CD8-positive, alpha-beta memory T cell (primary cell): ENCODE measurements at places on chromosomes 7 and 10. TPM values are rescaled to one million over a fixed set of nuclear protein-coding genes. Genes with fewer than 3 reads are reported as not detected.

GRCh38 chr7:137325927-137326326, 17.6 kb downstream of the PTN start:
- no peak overlapping the region for H3K4me3 ChIP-seq
- no peak for DNase-seq
- no peak overlapping the region for H3K27ac ChIP-seq
- H3K27me3 ChIP-seq = no peaks in the 10 kb centered on the region
- no peaks in the 10 kb centered on the region for H3K36me3 ChIP-seq
- no peaks in the 10 kb centered on the region for H3K4me1 ChIP-seq

CTAGE6 gene
- total RNA-seq = 0.26 TPM

- no peaks in the 10 kb centered on the region for H3K36me3 ChIP-seq
- no peak overlapping the region for H3K27ac ChIP-seq
- H3K4me3 ChIP-seq = no peak overlapping the region
- no peak for DNase-seq
Observed at GRCh38 chr10:35208949-35209613, 82.4 kb downstream of the CREM start.

DNA sequence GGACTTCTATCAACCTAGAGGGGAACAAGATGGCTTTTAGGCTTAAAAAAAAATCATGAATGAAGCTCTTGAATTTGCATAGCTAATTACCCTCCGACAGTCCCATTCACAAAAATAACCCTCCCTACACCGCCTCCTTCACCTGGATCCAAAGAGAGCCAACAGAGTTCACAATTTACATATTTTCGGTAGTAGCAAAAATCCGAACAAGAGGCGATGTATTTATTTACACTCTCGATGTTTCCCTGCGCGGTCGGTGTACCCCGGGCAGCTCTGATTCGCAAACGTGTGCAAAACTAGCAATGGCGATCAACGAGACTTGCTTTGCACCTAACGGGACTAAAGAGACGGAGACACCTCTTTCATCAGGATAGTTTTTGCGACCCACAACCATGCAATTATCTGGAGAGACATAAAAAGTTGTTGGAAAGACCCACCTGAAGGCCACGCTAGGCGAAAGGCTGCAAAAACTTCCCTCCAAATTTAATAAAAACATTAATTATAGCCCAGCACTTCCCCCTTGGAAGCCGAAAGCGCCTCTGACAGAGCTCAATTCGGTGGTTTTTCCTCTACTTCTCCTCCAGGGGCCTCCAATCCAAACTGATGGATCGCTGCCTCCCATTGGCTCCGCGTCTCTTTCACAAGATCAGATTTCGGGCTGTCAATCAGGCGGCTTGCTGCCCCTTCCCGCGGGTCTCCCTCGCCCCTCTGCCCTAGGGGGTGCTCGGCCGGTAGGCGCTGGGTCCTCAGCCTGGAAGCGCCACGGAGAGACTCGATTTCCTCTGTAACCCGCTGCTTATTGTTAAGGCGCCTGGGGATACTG, at the start of gene ETV1:
TSS of gene ETV1 (minus strand) at position 541 of the 823 bp plus-strand sequence. CDS start 614 bp downstream, outside the sequence.
- H3K4me3 ChIP-seq = peak within 1 kb of the TSS; percentile 44
- H3K27ac ChIP-seq = peak within 1 kb of the TSS; percentile 38

DNA sequence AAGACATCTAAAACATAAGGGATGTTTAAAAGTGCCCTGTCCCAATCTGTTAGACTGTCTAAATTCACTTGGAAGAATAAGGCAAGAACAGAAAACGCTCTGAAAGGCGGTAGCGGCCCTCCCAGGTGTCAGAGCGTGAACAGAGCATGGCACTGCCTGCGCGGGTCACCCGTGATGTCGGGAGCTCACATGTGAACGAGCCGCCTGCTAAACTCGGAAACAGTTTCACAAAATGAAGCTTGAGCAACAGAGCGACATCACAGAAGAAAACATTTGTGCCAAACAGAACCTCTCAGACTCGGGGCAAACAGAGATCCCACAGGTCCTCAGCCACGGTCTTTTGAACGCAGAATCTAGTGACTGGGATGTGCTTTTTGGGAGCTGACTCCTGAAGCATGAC, 12.8 kb downstream of the BRI3 start:
- no peak overlapping the region for H3K4me3 ChIP-seq
- no peaks in the 10 kb centered on the region for H3K4me1 ChIP-seq
- H3K36me3 ChIP-seq = no peaks in the 10 kb centered on the region
- no peak for DNase-seq
- H3K27ac ChIP-seq = no peak overlapping the region

GRCh38 chr7:116030651-116031276, at the start of gene TFEC:
Gene TFEC (minus strand): TSS chr7:116030763. CDS start chr7:115984441, 46,322 bp downstream.
- H3K36me3 ChIP-seq = no peaks in the 10 kb centered on the region

DNA sequence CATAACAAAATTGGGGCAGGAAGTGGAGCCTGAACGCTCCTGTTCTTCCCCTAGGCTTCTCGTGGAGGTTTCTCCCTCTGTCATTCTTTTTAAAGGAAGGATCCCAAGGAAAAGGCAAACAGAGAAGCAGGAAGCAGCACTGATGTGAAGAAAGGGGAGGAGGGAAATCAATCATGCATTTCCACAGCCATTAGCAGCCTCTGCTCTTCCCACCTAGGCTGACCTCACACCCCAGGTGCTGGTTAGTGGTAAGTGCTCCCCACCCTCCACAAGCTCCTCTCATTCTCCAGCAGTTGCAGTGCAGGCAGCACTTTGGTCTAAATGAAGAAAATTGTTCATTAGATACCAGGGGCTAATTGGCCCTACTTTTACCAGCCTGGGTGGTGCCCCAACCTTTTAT, 2.6 kb downstream of the CRHR2 start:
- H3K4me1 ChIP-seq = peaks cover 8% of the 10 kb centered on the region
- H3K36me3 ChIP-seq = no peaks in the 10 kb centered on the region
- H3K4me3 ChIP-seq = no peak overlapping the region
- H3K27ac ChIP-seq = no peak overlapping the region

- no peak overlapping the region for H3K4me3 ChIP-seq
- DNase-seq = no peak
Observed at GRCh38 chr7:133442818-133443217, 189.9 kb downstream of the EXOC4 start.

DNA sequence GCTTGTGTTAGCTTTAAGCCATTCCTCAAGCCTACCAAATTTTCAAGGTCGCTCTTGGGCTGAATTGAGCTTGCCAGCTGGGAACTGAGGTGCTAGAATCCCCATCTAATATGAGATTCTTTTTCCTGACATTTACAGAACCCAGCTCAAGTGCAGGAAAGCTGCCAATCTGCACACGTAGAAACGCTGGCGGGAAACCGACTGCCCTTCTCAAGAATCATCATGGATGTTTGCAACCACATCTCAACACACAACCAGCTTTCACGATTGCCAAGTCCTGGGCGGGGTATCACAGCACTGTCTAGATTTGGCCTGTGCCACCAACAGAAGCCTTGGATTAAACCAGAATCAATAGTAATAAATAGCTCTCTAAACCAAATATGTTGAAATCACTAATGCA, 203.7 kb downstream of the DIP2C start:
- H3K27ac ChIP-seq = no peak overlapping the region
- no peaks in the 10 kb centered on the region for H3K27me3 ChIP-seq
- peaks cover 9% of the 10 kb centered on the region for H3K4me1 ChIP-seq
- no peaks in the 10 kb centered on the region for H3K36me3 ChIP-seq
- DNase-seq = no peak

- H3K27ac ChIP-seq = no peak overlapping the region
- peaks cover 20% of the 10 kb centered on the region for H3K4me1 ChIP-seq
- no peak overlapping the region for H3K4me3 ChIP-seq
- DNase-seq = no peak
- no peaks in the 10 kb centered on the region for H3K27me3 ChIP-seq
Observed at GRCh38 chr10:325282-325681, 190.0 kb downstream of the ZMYND11 start.

GRCh38 chr10:126062131-126063032, 166.0 kb downstream of the FANK1 start:
- H3K36me3 ChIP-seq = no peaks in the 10 kb centered on the region
- no peak overlapping the region for H3K27ac ChIP-seq
- no peaks in the 10 kb centered on the region for H3K27me3 ChIP-seq
- no peaks in the 10 kb centered on the region for H3K4me1 ChIP-seq
- DNase-seq = no peak

DNA sequence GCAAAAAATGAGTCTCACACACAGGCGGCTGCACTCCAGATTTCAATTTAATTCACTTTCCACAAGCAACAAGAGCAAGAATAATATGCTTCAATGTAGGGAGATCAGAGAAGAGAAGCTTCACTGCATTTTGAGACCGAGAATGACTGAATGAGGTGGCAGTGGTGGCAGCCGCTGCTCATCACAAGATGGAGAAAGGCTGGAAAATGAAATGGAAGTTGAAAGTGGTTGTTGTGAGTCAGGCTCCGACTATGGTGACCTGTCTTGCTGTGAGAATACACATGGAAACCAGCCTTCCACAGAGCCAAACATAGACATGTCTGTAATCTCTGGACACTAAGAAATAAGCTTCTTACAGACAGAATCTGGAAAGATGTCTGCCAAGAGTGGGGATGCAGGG, 499.6 kb upstream of the LRRN3 start:
- no peak for DNase-seq
- no peak overlapping the region for H3K27ac ChIP-seq
- no peak overlapping the region for H3K4me3 ChIP-seq
- no peaks in the 10 kb centered on the region for H3K27me3 ChIP-seq
- H3K4me1 ChIP-seq = no peaks in the 10 kb centered on the region

PRSS37 gene
- total RNA-seq = not detected

ABCB4 gene
- 0.13 TPM for total RNA-seq

- no peak for DNase-seq
- no peak overlapping the region for H3K27ac ChIP-seq
- no peaks in the 10 kb centered on the region for H3K27me3 ChIP-seq
- no peaks in the 10 kb centered on the region for H3K36me3 ChIP-seq
- no peak overlapping the region for H3K4me3 ChIP-seq
Observed at GRCh38 chr10:119449760-119450461, 92.6 kb downstream of the RGS10 start.

DNA sequence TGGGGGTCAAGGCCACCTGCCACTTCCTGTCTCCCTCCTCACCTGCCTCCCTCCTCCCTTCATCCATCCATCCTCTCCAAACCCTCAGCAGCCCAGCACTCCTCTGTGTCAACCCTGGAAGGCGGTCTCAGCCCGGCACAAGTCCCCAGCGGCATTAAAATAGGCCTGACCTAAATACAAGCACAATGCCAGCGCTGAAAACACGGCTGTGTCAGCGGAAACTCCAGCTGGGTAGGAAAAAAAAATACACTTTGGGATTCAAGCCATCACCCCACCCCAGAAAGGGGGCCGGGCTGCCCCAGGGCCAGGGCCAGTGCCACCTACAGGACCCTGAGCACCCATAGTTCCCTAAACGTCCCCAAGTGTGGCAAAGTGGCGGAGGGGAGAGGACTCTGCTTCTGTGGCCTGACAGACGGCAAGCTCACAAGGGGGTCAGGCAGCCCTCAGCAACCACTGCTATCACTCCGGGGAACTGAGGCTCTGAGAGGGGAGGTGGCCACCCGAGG, 22.7 kb upstream of the GTF2IRD1 start:
- H3K27me3 ChIP-seq = no peaks in the 10 kb centered on the region
- no peak for DNase-seq
- no peaks in the 10 kb centered on the region for H3K4me1 ChIP-seq
- no peak overlapping the region for H3K27ac ChIP-seq
- no peak overlapping the region for H3K4me3 ChIP-seq
- no peaks in the 10 kb centered on the region for H3K36me3 ChIP-seq

ZFYVE27 gene
- 28.6 TPM for total RNA-seq

CCDC172 gene
- total RNA-seq = not detected

KNDC1 gene
- total RNA-seq = not detected

GRCh38 chr7:45178241-45179225, 20.9 kb downstream of the RAMP3 start:
- no peaks in the 10 kb centered on the region for H3K36me3 ChIP-seq
- no peak overlapping the region for H3K27ac ChIP-seq
- no peak overlapping the region for H3K4me3 ChIP-seq

DNA sequence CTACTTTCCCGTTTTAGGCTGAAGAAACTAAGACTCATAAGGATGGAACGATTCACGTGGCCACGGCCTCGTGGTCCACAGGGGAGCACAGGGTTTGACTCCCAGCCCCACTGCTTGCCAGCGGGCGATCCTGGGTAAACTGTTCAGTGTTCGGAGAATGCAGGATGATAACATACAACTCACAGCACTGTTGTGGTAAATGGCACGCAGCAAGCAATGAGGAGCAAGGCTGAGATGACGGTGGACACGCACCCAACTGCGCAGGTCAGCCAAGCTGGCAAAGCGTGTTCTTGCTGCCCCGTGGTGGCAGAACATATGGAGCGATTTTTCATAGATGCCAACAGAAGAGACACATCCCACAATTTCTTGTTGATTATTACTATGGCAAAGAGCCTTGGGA, 272.7 kb downstream of the DNAJB6 start:
- DNase-seq = no peak
- H3K27ac ChIP-seq = no peak overlapping the region
- H3K27me3 ChIP-seq = no peaks in the 10 kb centered on the region
- no peak overlapping the region for H3K4me3 ChIP-seq

MMRN2 gene
- not detected for total RNA-seq

AMPH gene
- not detected for total RNA-seq

GRCh38 chr7:2523461-2523936, 3.9 kb downstream of the LFNG start:
- H3K4me3 ChIP-seq = peak overlapping the region; percentile 77
- peaks cover 76% of the 10 kb centered on the region for H3K4me1 ChIP-seq
- H3K27ac ChIP-seq = no peak overlapping the region
- peaks cover 15% of the 10 kb centered on the region for H3K36me3 ChIP-seq
- no peak for DNase-seq

ABCC2 gene
- total RNA-seq = 1.5 TPM

DNA sequence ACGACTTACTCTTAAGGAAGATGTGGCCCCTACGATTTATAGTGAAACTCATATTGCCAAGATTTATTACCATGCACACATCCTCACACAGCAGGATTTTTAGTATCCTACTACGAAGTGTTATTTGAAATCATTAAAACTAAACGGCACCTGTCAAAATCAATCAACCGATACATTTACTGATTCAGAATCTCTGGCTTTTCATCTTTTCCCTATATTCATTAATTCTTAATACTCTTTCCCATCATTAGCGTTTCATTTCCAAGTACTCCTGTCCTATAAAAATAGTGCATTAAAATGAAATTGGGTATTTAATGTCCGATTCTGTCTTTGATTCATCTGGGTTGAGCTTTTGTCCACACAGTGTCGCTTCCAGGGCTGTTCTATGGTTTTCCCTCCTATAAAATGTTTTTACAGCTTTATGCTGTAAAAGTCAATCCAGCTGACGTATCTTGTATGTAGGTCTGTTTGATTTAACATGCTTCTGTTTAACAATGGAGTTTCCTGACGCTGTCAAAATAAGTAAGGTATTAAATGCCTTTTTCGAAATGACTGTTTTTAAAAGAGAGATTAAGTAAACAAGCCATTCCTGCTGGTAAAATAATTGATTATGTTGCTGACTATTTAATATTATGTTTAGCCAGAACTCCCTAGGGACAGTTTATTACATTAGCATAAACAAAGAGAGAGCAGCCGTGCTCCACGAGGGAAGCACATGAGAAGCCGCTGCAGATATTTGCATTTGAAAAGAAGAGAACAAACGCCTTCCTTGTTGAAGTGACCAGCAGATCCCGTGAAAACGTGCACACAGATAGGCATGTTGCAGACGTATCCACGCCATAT, 22.3 kb upstream of the SFMBT2 start:
- H3K4me3 ChIP-seq = no peak overlapping the region
- H3K27ac ChIP-seq = no peak overlapping the region
- no peaks in the 10 kb centered on the region for H3K4me1 ChIP-seq

- no peaks in the 10 kb centered on the region for H3K27me3 ChIP-seq
- no peak overlapping the region for H3K4me3 ChIP-seq
- no peaks in the 10 kb centered on the region for H3K36me3 ChIP-seq
- no peak overlapping the region for H3K27ac ChIP-seq
Observed at GRCh38 chr10:100819424-100819823, 74.0 kb downstream of the PAX2 start.

TRIM74 gene
- total RNA-seq = 0.63 TPM
